ENCODE measurements at places on chromosomes 1 and 21.

DNA sequence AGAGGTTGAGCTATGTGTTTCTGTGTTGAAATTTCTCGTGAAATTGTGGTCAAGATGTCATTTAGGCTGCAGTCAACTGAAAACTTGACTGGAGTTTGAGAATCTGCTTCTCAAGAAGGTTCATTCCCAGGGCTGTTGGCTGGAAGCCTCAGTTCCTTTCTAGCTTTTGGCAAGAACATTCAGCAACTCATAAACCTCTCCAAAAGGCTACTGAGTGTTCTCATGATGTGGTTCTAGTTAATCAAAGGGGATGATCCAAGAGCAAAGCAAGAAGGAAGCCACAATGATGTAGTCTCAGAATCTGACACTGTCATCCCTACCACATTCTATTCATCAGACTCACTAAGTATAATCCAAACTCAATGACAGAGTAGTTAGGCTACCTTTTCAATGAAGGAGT, 66.6 kb downstream of the SPATA6 start:
- DNase-seq = no peak

- no peak for DNase-seq
Observed at GRCh38 chr1:203305809-203306088, 430 bp downstream of the BTG2 start.

GRCh38 chr1:8171751-8172464, 145.8 kb upstream of the ERRFI1 start:
- DNase-seq = no peak

DNA sequence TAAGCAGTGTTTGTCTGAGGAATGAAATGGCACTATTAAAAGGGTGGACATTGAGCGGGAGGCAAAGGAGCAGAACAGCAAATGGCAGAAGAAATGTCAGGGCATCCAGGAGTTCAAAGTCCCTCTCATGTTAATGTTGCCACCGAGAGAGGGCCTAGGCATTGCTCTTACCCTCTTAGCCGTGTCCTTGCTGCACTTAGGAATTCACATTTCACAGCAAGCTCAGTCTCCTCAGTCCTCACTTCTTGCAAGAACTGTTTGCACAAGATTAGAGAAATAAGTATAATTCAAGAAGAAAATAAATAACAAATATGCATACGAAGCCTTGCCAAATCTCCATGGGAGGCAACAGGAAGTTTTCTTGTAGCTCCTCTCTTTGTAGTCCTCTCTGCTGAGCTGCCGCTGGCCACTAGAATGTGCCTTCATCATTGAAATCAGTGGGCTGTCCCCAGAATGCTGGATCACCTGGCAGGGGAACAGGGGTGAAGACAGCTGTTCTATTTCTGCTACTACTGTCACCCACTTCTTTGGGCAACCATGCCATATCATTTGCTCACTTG, 205.8 kb downstream of the ZNF326 start:
- DNase-seq = no peak

DNA sequence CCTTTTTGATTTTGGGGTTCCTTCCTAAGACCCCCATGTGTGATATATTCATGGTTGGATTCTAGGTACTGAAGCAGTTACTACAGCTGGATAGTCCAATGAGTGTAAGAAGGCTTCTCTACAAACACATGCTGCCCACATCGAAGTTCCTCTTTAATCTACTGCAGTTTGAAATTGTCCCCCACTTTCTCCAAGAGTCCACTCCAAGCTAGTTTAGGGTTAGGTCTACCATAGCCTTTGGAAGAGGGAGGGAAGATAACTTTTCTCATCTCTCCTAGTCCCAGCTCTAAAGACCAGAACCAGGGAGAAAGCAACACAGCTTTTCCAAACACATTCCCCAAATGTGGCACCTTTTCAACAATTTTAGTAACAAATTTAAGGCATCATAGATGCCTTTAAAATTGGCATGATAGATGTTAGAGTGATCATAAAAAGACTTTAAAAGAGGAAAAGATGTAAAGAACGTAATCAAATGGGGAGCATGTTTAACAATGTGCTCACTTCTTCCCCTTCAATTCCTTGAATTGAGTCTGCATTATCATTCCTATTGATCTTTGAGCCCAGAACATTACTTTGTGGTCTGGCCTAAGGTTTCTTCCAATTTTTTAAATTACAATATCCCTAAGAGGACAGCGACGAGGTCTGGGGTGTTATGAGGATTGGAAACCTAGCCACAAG, 1.0 kb upstream of the EXO1 start:
- no peak for DNase-seq

DNA sequence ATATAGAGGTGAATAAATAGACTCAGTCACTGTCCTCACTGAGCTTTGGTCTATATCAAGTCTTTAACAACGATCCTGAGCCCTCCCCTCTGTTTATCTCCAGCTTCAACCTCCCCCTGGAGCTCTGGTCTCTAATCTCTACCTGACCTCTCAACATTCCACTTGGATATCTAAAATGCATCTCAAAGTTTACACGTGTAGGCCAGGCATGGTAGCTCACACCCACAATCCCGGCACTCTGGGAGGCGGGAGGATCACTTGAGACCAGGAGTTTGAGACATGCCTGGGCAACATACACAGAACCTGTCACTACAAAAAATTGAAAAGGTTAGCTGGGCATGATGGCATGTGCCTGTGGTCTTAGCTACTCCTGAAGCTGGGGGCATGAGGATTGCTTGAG, 53.4 kb downstream of the GADD45A start:
- no peak for DNase-seq

DNA sequence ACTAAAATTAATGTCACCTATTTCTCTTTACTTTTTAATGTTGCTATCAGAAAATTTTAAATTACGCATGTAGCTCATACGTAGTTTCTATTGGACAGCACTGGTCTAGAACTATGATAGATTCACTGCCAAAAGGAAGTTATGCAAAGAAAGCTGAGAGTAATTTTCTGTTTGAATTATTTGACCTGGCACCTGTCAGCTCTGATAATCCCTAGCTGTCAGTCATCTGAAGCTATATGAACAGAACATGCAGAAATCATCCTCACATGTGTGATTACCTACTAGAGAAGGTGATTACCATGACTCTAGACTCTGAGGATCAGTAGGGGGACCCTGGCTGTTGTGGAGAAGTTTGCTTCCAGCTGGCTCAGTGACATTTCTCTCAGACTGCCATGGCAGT, 40.8 kb downstream of the F5 start:
- DNase-seq = no peak

GRCh38 chr1:190475421-190476141, 2.1 kb downstream of the BRINP3 start:
- DNase-seq = no peak

- DNase-seq = no peak
Observed at GRCh38 chr1:219373616-219373935, 199.9 kb downstream of the LYPLAL1 start.

- no peak for DNase-seq
Observed at GRCh38 chr1:154155251-154155650, 378 bp upstream of the NUP210L start.

DNA sequence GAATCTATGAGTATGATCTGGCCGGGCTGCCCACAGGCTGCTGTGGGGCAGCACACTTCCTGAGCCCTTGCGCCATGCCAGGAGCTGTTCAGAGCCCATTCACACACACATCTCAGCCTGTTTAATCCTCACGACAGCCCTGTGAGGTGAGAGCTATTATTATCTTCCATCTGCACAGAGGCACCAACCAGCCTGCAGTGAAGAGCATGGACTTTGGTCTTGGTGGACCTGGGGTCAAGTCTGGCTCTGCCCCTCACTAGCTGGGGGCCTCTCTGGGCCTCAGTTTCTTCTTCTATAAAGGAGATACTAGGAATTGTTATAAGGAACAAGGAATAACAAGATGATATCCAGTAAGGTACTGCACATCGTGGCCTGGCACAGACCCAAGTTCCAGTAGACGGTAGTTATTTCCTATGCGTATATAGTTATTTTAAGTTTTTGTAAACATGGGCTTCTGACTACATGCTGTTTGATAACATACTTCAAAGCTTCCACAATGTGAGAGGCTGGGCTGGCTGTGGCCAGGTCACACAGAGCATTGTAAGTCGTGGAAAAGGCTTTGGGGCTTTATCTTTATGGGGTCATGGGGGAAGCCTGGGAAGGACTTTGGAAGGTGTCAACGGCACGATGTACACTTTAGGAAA, 3.4 kb upstream of the PADI2 start:
- DNase-seq = no peak

DNA sequence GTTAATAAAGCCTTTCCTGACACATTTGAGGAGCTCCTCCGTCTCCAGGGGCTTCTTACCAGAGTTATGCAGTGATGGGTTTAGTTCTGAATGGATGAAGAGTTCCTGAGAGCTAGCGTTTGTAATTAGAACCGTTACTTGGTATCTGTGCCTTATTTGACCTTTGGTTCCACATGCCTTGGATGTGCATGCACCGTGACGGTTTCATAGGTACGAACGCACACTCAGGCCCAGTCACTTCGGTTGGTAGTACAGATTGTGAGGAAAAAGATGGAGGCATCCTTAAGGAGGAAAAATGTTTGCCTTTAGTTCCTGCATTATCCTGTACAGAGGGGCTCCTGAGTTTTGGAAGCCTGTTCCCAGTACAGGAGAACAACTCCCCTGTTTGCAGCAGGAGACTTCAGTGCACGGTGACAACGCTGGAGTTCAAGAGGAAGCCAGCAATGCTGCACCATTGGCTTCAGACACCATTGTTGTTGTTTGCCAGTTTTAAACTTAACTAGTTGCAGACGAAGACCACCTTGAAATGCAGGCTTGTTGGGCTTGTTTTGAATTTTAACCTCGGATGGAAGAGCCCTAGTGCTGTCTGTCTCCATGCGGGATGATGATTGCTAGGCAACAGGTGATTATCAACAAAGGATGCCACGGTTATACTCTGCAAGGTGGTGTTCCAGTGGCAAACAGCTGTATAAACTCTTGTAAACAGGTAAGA, 8.2 kb downstream of the RBM15 start:
- no peak for DNase-seq

GRCh38 chr1:47178020-47178419, 11.8 kb downstream of the PDZK1IP1 start:
- DNase-seq = no peak

- DNase-seq = no peak
Observed at GRCh38 chr1:191528275-191528674, 630.0 kb upstream of the RGS18 start.

Data from activated CD4-positive, alpha-beta T cell treated with anti-CD3 and anti-CD28 coated beads, Interleukin-2, Interleukin-4, amounts not matched to agents 100 ng/mL and 50 ng/mL, durations not matched to agents 16 hours and 8 hours (primary cell).